ENCODE measurements at places on chromosomes 3 and 15.

DNA sequence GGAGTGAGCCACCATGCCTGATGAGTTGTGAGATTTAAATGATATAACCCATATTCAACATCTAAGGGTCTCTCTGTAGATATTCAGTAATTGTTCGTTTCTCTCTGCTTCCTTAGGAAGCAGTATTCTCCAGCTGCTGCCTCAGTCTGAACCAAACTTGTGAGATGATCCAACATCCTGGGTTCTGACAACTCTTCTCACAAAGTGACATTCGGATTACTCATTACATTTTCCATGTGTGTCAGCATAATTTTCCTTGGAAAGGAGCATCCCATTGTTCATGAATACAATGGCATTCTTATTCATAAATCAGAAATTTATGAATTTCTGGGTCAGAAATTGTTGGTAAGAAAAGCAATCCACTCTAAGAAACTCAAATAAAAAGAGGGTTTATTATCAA, 15.0 kb upstream of the SEC22A start:
- DNase-seq, result peak; percentile 45

- no peak for DNase-seq
Measured at GRCh38 chr15:63196842-63197241, 7.4 kb downstream of the RAB8B start.

DNA sequence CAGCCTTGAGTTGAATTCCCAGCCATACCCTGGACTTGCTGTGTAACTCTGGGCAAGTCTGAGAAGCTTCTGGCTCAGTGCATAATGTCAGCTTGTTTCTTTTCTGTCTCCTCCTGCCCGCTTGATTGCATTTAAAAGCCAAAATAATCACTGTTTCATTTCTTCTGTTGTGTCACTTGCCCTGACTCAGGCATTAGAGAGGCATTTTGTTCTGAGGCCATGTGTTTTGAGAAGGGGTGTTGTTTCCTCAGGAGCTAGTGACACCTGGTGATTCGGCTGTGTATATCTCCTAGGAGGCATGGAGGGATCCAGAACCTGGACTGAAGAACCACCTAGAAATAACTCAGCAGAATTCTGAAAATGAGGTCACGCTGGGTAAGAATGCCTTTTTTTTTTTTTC, 16.0 kb downstream of the WDR73 start:
- no peak for DNase-seq

- DNase-seq, result no peak
Measured at GRCh38 chr3:22942981-22943380, 260.1 kb upstream of the UBE2E2 start.

- DNase-seq, result no peak
Measured at GRCh38 chr15:31179693-31180092, 78.2 kb upstream of the TRPM1 start.

DNA sequence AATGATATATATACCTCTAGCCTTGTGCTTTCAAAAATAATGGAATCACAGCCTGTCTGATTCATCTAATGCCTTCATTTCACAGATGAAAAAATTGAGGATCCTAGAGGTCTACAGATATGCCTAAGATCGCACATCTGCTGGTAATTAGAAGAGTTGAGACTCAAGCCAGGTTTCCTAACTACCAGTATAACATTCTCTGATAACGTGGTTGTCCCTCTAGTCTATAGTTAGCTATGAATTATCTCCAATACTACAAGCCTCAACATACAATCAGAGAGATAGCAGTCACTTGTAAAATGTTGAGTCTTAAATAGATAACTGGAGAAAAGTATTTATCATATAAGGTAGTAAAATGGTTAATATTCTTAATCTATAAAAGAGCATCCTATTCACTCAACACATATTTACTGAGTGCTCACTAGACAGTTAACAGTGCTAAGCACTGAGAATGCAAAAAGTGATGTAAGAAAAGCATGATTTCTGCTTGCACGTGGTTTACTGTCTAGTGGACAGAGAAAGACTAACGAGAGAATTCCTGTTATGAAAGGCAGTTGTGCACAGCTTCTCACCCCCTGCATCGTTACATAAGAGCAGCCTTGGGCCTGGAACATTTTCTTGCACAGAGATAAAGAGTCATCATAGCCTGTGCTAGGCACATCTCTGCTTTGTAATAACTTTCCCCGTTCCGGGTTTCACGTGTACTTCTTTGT, 4.9 kb upstream of the ENTPD3 start:
- DNase-seq, result no peak

- DNase-seq, result no peak
Measured at GRCh38 chr3:161600173-161600572, 103.6 kb downstream of the OTOL1 start.

DNA sequence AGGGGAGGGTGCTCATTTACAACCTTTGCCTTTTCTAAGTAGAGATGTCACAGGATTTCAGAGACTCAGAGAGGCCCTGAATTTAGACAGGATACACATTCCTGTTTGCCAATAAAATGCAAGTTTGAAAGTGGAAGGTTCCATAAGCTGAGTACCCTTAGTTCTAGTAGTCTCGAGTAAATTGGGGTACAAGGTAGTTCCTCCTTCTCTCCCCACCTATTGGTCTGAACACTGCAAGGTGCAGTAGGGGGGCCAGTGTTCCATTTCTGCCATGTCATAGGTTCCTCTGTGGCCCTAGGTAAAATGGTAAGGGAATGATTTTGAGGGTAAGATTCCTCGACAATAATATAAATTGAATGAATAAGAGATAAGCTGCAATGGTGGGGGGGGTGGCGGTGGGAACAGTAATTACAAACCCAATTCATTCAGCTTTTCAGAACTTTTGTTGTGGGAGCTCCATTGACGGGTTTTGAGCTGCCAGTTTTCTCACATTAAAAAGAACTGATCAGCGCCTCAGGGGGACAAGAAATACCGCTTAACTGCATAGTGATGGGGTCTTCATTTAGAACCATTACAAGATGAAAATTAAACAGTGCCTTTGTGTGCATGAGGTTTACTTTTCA, 5.9 kb downstream of the SOX2 start:
- no peak for DNase-seq

DNA sequence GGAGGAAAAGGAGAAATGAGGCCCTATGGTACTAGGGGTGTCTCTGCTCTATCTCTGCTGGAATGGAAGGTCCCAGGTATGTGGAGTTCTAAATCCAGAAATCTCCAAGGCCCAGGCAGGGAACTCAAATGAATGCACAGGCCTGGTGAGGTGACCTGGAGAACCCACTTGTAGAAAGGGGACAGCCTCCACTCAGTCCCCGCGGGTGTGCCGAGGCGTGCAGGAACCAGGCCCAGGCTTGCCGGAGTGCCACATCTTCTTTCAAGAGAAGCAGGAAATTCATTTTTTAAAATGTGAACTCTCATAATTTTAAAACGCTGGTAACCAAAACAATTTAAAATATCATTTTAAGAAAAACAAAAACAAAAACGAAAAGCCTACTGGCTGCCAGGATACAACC, 32.2 kb upstream of the ADCY5 start:
- DNase-seq, result no peak

GRCh38 chr15:99414755-99415731, 150.7 kb upstream of the MEF2A start:
- no peak for DNase-seq

DNA sequence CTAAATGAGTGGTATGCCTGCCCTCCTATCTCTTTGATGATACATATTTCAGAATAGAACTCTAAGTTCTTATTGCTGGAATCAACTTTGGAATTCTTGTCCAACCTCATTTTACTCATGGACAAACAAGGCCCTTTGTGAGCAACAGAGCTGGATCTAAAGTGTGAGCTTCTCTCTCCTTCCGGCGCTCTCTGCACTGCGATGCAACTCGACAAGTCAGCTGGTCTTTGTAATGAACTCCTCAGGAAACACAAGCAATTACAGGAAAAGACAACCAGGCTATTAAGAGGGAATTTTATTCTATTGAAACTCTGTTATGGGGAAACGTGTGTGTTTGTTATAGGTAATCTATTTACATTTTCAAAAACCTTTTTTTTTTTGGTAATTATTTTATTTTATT, 20.3 kb upstream of the NRROS start:
- DNase-seq, result no peak

DNA sequence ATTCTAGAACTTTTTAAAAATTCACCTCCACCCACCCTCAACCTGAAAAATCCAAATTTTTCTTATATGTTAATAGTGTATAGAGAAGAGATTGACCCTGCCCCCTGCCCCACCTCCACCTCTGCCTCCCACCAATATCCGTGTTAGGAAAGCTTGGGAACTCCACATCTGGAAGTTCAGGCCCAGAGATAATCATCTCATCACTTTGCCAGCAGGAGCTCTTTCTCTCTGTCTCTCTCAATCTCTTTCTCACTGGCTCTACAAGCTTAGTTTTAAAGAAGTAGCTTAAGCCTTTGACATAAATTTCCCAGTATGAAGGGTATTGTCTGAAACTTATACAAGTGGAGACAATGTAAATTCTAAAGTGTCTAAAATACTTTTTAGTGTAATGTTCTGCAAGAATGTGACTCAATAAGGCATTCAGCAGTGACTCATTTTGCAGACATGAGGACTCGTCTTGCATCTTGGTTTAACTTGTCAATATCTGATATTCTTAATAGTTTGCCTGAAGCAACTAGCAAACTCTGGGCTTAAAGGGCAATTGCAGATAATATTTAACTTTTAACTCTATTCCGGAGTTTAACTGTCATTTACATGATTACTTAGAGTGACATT, 299.8 kb upstream of the EPHA3 start:
- peak; percentile 85 for DNase-seq

GRCh38 chr3:178455226-178455625, 81.0 kb upstream of the KCNMB2 start:
- DNase-seq, result peak; percentile 62

GRCh38 chr15:31440754-31441311, 114.2 kb downstream of the KLF13 start:
- peak; percentile 39 for DNase-seq

All from fibroblast of skin of scalp (primary cell).